ENCODE measurements at places on chromosomes 5 and 9.

GRCh38 chr5:73338256-73339050 is 110.1 kb downstream of the FOXD1 start:
- no peak for DNase-seq

DNA sequence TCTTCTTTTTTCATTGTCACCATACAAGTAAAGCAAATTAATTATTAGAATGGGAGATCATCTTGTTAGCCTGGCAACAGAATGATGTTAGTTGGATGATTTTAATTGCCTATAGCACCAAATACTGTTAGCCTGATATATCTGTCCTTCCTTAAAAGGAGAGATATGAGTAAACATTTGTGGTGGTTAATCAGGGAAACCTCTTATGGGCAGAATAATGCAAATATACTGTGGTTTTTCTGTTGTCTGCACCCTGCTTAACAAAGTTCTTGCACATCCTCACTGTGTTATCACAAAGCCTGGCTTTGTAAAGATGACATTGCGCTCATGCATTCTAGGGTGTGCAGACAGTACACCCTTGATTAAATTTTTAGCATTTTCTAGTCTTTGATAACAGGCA is 254.9 kb upstream of the SMC2 start:
- DNase-seq: no peak

DNA sequence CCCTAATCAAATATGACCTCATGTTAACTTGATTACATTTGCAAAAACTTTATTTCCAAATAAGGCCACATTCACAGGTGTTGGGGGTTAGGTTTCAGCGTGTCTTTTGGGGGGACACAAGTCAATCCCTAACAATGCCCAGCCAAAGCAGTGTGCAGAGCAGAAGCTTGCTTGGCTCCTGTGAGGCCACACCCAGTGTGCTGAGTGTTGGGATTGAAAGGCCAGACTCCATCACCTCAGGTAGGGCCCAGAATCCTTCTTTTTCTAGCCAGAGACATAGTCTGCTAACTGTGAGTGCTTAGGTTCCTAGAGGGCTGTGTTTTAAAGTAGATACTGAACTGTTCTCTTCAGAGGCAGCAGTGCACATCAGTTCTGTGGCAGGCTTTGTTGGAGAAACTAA is 27.9 kb downstream of the KDM4C start:
- DNase-seq: no peak

- DNase-seq: no peak
Observed at GRCh38 chr9:93130861-93131481, 3.1 kb downstream of the NINJ1 start.
